ENCODE measurements at places on chromosomes 16 and 17.

GRCh38 chr17:7014995-7015958 is 2.9 kb downstream of the RNASEK start:
- DNase-seq: peak; percentile 54

GRCh38 chr17:69728816-69729215 is 314.3 kb downstream of the MAP2K6 start:
- DNase-seq: no peak

DNA sequence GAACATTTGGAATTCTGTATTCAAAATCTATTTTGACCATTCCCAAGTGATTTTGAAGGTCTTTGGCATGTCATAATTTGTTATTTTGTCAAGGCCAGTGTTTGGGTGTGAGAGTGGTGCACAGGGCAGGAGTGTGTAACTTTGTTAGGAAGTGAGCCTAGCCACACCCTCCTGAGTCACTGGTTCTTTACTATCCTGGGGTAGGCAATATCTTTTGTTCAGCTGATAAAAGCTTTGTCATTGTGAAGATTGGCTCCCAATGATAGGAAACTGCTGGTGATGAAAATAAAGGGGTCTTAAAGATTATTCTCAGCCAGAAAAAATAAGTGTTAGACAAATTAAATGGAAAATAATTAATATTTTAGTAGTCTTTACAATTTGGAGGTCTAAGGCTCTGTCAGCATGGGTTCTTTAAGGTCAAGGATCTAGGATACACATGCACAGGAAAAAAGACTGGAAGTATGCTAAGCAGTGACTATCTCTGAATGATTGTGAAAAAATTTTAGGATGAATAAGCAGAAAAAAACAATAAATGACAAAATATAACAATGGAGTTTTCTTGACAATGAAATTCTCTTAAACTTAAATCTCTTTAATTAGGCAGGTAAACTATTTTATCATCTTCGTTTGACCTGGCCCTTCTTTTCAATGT is 5.1 kb downstream of the UBN1 start:
- DNase-seq: no peak

DNA sequence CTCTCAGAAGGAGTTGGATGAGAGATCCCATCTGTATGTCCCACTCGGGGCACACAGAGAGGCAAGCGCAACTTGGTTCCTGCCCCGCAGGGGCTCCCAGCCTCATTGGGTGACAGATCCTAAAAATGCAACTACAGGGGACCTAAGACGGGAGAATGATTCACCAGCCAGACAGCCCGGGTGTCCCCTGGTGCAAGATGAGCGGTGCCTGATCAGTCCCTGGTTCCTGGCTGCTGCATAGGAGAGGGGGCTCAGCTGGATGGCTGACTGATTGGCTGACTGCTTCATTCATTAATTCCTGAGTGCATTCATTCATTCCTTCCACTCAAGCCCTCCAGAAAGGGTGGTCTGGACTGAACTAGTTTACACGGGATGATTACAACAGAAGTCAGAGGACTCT is 22.0 kb downstream of the WNT3 start:
- DNase-seq: no peak

DNA sequence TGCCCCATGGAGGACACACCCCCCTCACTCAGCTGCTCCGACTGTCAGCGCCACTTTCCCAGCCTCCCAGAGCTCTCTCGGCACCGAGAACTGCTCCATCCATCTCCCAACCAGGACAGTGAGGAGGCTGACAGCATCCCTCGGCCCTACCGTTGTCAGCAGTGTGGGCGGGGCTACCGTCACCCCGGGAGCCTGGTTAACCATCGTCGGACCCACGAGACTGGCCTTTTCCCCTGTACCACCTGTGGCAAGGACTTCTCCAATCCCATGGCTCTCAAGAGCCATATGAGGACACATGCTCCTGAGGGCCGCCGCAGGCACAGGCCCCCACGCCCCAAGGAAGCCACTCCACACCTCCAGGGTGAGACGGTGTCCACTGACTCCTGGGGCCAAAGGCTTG is 2.1 kb downstream of the ZNF646 start:
- no peak for DNase-seq

GRCh38 chr17:79826204-79826680 is 13.0 kb downstream of the CBX4 start:
- DNase-seq: no peak

DNA sequence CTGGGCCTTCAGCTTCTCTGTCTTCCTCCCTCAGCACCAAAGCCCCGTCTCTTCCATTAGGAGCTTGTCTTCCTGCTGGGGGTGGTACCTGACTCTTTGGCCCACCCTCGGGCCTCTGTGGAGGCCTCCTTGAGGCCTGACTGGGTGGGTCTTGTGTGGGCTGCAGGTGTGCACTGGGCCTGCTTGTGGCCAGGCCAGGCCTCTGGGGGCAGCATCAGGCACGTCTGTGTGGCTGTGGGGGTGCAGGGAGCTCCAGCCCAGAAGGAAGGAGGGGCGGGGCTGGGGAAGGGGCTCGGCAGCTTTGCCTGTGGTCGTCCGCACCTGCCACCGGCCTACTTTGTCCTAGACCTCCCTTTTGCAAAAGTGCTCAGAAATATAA is 7.0 kb downstream of the PIGQ start:
- DNase-seq: no peak

- DNase-seq: no peak
Measured at GRCh38 chr16:54347961-54348360, 61.4 kb upstream of the IRX3 start.

DNA sequence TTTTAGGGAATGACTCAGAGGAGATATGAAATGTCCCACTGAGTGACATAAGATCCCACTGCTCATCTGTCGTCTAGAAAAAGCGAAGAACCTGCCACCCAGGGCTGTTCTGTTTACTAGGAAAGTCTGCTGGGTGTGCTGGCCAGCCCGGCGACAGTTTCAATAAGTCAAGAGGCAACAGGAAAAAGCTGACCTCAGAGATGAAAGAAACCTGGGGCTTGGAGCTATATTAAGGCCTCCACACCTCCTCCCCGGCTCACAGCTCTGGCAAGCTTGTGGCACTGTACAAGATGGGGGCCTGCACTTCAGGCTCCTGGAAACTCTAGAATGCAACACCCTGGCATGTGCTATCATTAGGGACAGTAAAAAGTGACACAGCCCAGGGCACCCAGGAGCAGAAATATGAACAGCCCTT is 10.6 kb downstream of the ZFHX3 start:
- DNase-seq: no peak

- DNase-seq: no peak
Measured at GRCh38 chr17:16872351-16873173, 99.4 kb downstream of the TNFRSF13B start.

DNA sequence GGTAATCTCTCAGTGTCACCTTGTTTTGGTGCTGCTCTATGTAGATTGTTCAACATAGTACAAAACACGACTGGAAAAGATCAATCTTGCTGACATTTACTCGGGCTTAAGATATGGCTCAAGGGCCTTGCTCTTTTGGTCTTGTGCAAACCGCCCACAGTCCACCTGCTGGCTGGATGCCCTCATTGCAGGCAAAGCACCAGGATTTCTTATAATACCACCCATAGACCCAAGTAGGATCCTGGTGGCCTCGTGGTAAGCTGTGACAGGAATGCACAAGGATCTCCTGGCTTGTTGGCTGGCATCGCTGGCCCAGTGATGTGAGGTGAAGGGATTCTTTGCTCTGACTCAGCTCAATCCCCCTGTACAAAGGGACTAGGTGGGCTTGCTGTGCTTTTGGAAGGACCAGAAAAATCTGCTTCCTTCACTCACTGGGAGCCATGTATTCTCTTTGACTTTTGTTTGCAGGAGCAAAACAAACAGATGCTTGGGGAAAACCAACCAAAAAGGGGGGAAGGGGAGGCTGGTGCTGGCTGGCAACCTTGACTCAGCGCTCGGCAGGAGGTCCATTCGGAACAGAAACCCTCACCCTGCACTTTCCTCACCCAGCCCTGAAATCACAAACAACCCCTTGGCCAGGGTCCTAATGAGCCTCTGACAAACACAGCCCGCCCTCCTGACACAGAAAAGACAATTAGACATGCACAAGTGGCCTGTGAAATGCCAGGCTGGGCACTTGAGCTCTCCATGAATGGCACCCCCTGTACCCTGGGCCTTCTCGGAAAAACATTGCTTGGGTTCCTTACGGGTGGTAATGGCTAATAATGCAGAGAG is 36.6 kb upstream of the MED9 start:
- DNase-seq: peak; percentile 63

GRCh38 chr16:28623172-28623711 is 13.4 kb upstream of the SULT1A1 start:
- DNase-seq: peak; percentile 42

DNA sequence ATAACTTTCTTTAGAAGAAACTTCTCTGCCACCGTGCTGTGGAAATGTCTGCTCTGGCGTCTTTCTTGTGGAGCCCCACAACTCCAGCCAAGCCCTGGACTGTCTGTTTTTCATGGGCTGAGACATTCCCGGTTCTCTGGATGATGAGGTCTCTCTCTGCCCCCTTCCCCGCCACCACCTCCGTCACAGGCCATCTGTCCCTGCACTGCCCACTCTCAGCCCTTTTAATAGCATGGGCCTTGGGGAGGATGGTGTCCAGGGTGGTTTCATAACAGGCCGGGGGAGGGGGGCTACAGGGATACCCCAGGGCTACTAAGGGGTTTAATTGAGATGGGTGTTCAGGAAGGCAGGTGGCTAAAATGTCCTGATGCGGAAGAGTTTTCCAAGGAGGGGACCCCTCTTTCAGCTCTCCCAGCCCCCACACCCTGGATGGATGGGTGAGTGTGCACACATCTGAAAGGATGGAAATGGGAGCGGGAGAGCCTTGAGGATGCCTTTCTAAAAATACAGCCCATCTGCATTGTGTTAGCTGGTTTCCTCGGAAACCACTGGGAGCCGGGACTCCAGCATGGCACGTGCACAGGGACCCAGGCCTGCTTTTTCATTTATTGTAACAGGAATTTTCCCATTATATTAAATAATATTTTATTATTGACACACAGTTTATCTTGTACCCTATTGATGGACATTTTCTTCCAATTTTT is 14.6 kb upstream of the NDRG4 start:
- no peak for DNase-seq

DNA sequence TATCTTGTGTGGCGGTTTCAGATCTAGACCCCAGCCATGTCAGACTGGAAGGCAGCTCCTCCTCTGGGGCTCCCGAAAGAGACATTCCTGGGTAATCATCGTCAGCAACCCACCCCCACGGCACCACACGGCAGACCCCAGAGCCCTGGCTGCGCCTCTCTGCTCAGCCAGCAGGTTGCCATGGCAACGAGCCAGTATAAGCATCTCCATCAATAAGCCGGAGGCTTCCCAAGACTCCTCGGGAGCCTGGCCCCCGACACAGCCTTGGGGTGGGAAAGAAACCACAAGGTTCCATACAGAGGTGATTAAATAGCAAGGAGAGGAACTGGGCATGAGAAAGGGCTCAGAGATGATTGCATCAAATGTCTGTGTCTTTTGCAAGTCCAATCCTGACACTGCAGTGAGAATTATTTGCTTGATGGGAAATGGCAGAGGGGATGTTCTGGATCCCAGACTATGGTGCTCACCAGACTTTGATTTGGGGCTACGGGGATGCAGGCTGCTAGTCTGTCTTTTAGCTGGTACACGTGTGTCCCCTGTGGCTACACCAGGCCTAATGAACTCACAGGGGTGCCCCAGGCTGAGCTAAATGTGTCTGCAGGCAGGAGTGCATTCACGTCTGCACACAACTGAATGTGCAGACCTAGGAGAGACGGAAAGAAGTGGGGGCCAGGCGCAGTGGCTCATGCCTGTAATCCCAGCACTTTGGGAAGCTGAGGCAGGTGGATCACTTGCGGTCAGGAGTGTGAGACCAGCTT is 320.5 kb upstream of the TNRC6C start:
- no peak for DNase-seq

GRCh38 chr17:66268247-66268927 is 34.0 kb upstream of the PRKCA start:
- DNase-seq: no peak

GRCh38 chr17:70332356-70333210 is 163.3 kb downstream of the KCNJ2 start:
- DNase-seq: no peak

GRCh38 chr16:21101631-21102420 is 48.8 kb downstream of the DNAH3 start:
- DNase-seq: no peak

DNA sequence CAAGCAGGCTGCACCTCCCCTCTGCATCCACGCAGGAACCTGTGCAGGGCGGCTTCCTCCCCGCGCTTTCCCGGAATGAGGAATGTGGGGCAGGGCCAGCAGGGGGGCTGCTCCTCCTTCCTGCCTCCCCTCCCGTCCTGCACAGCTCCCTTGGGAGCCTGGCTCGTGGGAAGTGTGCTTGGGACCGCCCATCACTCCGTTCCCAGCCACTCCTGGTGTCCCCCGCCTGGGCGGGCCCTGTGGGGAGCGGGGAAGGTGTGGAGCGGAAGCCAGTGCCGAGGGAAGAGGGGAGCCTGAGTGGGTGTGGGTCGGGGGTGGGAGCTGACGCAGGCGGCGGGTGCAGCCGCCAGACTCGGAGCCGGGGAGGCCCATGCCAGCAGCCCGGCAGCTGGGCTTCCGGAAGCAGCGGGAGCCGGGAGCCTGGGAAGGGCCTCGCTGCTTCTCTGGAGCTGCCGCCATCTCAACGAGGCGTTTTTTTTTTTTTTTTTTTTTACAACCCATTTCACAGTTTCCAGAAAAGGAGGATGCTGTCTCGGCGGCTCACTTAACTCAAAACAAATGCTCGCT is 24.1 kb downstream of the BAHCC1 start:
- no peak for DNase-seq

- DNase-seq: no peak
Measured at GRCh38 chr16:88059701-88060386, 108.6 kb downstream of the BANP start.

- DNase-seq: no peak
Measured at GRCh38 chr16:12242516-12242915, 266.0 kb downstream of the SNX29 start.

DNA sequence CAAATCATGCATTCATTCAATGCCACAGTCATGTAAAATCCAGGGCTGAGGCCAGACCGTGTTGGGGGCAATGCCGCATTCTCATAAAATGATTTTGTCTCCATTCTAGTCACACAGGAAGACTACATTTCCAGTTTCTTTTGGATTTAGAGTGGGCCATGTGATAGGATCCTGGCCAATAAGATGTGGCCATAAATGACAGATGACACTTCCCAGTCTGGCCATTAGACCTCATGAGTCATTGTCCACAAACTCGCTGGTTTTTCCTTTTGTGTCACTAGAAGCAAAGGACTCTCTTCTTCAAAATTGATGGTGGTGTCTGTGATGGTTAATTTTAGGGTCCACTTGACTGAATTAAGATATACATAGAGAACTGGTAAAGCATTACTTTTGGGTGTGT is 352.3 kb downstream of the UTP18 start:
- no peak for DNase-seq

Measured in stimulated activated CD4-positive, alpha-beta T cell treated with anti-CD3 and anti-CD28 coated beads, TNF-alpha, amount 100 ng/mL, for 1 hour (primary cell).